AG08395 (cell line): ENCODE measurements at places on chromosomes 11 and 22.

GRCh38 chr11:104332110-104332509, 168.2 kb upstream of the PDGFD start:
- DNase-seq = no peak

DNA sequence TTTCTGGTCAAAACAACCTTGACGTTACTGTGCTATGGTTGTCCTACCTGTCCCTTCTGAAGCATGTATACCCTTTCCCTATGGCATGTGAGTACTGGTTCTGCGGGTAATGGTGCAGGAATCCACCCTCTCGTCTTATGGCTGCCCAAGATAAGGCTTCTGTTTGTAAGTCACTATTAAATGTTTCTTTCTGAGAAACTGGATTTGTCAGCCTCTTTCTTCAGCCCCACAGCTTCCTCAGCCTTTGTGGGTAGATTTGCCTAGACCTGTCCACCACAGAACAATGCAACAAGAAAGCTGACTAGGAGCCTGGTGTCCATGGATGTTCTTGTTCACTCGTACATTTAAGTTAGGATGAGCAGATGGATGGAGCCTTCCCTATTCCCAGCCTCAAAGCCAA, 14.4 kb downstream of the MMP7 start:
- DNase-seq = no peak

DNA sequence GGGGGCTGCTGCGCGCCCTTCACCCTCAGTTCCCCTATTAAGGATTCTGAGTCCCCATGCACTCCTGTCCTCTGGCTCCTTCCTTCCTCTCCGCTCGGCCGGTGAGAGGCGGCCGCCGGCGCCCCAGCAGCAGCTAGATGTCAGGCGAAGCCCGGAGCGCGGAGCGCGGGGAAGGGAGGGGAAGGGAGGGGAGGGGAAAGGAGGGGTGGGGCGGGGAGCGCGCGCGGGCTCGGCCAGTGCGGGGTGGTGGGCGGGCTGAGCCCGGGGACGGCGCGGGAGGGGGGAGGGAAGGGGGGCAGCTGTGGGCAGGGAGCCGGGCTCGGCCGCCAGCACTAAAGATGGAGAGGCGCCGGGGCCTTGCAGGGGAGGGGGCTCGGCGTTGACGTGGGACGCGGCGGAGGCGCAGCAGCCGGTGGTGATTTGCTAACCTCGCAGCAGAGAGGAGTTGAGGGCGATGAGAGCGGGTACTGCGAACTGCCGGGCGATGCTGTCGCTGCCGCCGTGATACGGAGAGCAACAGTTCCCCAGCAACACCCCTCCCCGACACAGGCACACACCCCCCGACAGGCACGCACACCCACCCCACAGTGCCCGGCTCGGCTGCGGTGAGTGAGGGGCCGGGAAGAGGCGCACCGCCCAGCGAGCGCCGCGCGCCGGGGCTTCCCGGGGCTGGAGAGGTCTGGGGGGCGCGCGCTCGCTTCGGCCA, at the start of gene ZBTB16:
ZBTB16 (plus strand) TSS at position 434 of the 706 bp plus-strand sequence. CDS start 3,590 bp downstream, outside the sequence.
- DNase-seq = no peak

- no peak for DNase-seq
These were observed 720 bp upstream of the FAR1 start for GRCh38 chr11:13667795-13668101.

DNA sequence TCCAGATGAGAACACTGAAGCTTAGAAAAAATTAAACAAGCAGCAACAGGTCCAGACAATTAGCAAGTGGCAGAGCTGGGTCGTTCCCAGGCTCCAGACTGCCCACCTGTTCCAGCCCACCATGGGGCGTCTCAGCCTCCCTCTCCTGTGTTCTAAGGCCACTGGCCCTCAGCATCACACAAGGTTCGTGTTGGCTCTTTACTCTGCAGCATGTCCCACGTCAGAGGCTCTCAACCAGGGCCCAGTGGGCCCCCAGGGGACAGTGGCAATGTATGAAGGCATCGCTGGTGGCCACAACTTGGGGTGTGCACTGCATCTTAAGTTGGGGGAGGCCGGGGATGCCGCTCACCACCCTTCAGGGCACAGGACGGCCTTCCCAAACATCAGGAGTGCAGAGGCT, 6.2 kb downstream of the PDGFB start:
- no peak for DNase-seq

- no peak for DNase-seq
These were observed 764 bp upstream of the PACSIN3 start for GRCh38 chr11:47186700-47187695.

DNA sequence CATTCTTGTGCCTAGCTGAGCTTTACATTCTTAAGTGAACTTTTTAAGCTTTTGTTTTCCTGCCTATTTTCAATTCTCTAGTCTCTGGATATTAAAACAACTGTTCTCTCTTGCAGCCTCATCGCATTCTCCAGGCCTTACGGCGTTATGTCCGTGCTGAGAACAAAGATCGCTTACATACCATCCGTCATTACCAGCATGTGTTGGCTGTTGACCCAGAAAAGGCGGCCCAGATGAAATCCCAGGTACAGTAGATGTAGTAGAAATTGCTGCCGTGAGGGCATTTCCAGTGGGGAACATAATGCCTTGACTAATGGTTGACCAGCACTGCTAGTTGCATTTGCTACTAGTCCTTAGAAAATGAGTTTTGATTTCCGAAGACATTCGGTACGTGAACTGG, 29.7 kb upstream of the ST14 start:
- DNase-seq = no peak

DNA sequence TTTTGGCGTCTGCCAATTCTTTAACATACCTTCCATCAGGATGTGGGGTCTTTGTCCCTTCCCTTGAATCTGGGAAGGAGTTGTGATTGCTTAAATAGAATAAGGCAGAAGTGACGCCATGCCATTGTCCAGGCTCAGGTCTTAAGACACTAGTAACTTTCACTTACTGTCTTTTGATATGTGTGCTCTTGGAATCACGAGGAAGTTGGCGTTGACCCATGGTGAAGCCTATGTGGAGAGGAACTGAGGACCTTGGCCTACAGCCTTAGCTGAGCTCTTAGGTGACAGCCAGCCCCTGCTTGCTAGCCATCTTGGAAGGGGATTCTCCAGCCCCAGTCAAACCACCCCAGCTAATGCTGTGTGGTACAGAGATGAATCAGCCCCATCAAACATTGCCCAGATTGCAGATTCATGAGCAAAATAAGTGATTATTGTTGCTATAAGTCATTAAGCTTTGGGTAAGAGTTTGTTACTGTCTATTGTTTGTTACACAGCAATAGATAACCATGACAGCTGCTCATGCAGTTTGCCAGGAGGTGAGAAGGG, 17.6 kb upstream of the CLPB start:
- no peak for DNase-seq

DNA sequence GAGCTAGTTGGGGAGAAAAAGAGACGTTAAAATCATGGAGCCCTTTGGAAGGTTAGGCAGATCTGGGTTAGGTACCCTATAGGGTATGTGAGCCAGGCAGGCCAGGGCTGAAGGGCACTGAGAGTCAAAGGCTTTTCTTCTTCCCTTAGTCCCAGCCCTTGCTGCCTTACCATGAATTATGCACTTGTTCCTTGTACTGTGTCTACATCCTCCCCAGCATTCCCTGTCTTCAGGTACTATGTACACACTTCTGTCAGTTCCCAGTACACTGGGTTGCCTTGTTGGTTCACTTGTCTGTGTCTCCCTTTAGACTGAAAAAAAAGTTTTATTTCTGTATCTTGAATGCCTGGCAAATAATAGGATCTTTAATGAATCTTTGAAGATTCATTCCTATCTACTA, 16.9 kb downstream of the RNF185 start:
- DNase-seq = no peak

DNA sequence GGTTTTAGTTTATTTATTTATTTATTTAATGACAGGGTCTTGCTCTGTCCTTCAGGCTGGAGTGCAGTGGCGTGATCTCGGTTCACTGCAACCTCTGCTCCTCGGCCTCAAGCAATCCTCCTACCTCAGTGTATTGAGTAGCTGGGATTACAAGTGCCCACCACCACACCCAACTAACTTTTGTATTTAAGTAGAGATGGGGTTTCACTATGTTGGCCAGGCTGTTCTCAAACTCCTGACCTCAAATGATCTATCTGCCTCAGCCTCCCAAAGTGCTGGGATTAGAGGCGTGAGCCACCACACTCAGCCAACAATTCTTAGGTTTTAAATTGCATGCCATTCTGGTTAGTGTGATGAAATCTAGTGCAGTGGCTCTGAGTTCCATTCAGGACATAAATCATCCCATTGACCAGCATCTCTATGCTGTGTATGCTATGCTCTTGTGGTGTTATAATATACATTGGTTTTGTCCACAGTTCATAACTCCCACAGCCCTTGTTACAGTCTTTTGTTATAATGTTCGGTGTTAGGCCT, 28.5 kb downstream of the ZNF280B start:
- DNase-seq = no peak

DNA sequence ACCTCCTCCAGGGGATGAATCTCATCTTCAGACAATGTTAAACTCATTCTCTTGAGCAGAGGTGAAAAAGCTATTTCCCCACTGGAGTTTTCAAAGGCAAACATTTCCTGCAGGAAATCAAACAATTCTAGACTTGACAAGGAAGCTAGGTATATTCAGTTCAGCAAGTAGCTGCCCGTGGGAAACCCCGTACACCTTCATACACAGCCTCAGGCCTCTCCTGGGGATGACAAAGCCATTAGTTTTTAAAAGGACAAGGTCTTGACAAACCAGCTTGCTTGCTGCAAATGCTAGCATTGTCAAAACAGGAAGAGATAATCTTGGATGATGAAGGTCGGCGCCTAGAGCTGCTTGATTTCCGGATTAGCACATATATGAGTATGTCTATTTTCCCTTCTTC, 1630.8 kb upstream of the TENM4 start:
- no peak for DNase-seq

DNA sequence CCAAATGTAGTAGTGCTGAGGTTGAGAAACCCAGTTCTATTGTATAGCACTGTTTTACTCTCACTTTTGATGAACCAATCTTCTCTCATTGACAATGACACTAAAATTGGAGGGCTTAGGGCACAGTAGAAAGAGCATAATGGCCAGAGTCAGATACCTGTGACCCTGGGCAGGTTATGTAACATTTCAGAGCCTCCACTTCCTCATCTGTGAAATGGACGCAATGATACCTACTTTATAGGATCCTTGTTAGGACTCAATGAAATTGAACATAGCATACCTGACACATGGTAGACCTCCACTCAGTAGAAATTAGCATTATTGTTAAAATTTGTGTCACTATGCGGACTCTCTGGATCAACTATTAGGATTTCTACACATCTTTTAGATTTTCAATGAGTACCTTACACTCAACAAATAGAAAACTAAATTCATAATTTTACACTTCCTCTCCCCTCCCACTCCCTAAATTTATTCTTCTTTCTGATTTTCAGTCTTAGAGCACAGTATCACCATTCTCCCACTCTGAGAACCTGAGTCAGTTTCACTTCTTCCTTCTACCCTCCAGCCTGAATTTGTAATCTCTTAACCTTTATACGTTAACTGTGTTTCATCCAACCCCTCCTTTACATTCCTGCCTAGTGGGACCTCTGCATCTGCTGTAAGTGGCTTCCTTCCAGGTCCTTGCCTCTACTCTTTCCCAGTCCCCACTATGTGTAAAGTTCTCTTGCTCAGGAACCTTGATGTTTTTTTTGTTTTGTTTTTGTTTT, 78.3 kb downstream of the MICAL2 start:
- no peak for DNase-seq

GRCh38 chr11:45143494-45143893, 2.9 kb upstream of the PRDM11 start:
- no peak for DNase-seq

- no peak for DNase-seq
These were observed 5.7 kb downstream of the LRFN4 start for GRCh38 chr11:66862559-66863037.

DNA sequence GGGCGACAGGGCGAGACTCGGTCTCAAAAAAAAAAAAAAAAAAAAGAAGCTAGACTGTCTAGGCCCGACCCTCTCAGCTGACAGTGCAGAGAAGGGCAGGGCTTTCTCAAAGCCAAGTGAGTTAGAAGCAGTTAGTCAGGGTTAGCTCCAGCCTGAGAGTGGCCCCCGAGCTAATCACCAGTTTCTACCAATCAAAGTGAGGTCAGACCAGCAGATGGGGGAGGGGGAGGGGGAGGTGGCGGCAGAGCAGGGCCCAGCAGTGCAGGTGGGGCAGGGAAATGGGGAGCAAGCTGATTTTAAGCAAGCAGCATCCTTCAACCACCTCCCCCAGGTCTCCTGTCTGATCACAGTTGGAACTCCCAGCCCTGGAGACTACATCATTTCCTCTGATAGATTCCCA, 55.3 kb upstream of the PRR5 start:
- no peak for DNase-seq

- DNase-seq = no peak
These were observed 19.9 kb downstream of the BID start for GRCh38 chr22:17754233-17754925.

GRCh38 chr11:84543367-84544159, 1083.6 kb downstream of the DLG2 start:
- no peak for DNase-seq

DNA sequence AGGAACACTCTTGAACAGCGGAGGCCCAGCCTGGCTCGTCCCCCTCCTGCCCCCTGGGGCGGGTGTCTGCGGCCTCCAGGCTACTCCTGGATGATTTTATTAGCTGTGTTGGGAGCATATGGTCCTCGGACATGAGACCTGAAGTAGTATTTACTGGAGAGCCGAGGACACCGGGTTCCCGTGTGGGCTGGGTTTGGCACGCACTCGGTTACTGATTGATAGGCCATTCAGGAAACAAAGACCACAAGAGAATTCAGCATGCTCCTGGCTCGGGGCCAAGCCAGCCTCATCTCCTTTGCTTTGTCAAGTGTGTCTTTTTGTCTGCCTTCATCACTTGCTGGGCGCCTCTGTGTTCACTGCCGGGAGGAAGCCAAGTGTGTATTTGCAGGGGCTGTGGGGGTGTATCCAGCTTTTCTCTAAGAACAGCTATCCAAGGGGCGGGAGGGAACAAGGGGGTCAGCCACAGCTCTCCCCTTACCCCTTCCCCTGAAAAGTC, 9.7 kb downstream of the FXYD2 start:
- no peak for DNase-seq

DNA sequence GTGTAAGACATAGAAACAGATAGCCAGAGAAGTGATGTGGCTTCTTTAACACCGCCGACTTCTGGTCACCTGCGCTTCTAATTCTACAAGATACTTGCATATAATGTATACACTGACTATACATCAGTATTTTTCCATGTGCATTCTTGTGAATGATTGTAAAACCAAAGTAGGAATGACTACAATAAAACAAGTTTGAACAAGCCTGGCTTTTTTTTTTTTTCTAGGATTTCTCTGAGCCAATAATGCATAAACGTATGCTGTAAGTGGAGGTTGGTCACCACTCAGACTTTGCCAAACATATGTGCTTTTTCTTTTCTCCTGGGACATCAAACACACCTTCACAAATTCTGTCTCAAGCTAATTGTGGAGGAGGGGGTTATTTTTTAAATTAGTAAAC, 237.8 kb upstream of the KIRREL3 start:
- DNase-seq = no peak
